Stimulated activated CD8-positive, alpha-beta memory T cell treated with anti-CD3 and anti-CD28 coated beads, Interleukin-12 subunit alpha, Interleukin-12 subunit beta, amount 100 ng/mL, for 4 hours (primary cell): ENCODE measurements at places on chromosomes 16 and 17.
A peak's percentile ranks its signal among the peaks of the same experiment; 100 is the strongest.

- DNase-seq, result no peak
Measured at GRCh38 chr17:43367737-43368242, 31.0 kb upstream of the ARL4D start.

DNA sequence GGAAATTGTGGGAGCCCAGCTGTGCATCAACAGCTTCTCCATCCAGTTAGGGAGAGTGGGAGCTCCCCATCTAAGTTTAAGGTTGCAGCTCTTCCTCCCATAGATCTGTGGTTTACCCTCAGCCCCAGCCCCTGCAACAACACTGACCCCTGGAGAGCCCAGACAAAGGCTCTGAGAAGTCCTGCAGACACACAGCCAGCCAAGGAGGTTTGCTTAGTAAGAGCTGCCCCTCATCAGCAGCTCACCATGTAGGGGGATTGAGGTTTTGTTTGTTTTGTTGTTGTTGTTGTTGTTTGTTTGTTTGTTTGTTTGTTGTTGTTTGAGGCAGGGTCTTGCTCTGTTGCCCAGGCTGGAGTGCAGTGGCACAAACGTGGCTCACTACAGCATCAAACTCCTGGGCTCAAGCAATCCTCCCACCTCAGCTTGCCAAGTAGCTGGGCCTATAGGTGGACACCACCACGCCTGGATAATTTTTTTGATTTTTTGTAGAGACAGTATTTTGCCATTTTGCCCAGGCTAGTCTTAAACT, 138.6 kb downstream of the CLEC16A start:
- DNase-seq, result no peak

GRCh38 chr16:76535-77272, 1.3 kb upstream of the MPG start:
- no peak for DNase-seq

DNA sequence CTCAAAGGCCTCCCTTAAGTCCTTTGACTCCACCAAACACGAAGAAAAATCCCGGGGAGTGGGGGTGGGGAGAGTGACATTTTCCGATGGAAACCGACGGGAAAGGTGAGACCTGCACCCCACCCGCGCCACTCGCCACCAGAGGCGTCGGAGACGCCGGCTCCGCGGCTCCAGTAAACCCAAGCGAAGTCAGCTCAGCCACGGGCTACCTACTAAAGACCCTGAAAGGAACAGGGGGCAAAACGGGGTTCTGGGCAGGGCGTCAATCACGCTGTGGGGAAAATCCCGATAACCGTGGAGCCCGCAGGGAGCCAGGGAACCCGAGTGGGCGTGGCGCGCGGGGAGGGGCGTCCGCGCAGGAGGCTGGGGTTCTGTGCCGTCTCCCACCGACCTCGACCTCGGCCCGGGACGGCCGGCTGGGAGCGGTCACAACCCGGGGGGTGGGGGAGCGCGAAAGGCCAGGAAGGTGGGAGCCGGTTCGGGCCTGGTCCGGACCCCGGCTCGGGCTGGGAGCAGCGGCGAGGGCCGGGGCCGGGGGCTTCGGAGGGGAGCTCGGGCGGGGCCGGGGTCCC, 565 bp downstream of the WDR45B start:
- peak; percentile 29 for DNase-seq

DNA sequence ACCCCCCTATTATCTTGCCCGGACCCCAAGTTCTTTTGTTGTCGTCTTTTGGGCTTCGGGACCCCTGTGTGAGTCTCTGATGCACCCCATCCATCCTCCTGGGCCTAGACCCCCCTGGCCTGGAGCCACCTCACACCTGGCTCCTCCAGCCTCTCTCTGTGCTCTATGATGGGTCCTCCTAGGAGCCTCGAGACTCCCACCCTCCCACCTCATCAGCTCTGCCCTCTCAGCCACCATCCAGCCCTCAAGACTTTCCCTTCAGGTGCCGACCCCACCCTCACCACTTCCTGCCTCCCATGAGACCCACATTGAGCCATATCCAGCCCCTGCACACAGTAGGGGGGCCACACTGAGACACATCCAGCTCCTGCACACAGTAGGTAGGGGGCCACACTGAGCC, 8.7 kb upstream of the ATP2A3 start:
- DNase-seq, result no peak

DNA sequence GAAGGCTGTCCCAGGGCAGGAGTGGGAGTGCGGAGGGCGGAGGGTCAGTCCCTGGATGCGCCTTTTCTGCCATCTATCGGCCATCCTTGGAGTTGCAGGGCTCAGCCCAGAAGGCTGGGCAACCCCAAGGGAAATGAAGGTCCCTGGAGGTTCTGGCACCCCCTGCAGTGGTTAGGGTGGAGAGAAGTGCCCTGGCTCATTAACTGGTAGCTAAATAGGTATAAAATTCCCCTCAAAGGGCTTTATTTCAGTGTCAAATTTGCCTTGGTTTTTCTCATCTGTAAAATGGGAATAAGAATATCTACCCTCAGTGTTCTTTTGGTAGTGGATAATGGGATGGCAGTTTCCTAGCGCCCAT, 22.4 kb downstream of the C17orf75 start:
- peak; percentile 57 for DNase-seq

DNA sequence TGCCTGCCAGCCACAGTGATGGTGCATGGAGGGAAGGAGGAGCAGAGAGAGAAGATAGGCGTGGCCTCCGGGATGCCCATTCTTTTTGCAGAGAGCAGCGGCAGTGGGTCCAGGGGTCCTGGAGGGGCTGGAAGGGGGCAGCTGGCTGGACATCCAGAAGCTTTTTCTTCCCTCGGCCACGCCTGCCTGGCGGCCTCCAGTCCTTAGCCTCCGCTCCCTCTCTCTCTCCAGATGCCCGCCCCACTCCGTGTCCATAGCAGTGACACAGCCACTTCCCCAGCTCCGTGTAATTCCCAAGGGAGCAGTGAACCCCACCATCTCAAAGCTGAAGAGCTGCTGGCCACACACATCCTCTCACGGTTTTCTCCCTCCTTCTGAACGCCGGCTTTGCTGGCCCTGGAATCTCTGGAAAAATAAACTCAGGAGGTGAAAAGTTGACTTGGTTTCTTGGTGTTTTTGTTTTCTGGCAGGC, 26.3 kb upstream of the CDC42EP4 start:
- no peak for DNase-seq
